NCI-H526 treated with DMSO at 0.1 percent for 48 hours (cell line): ENCODE measurements at places on chromosomes 16 and 17.

- no peak for DNase-seq
These were observed 335.2 kb downstream of the SEC14L1 start for GRCh38 chr17:77476006-77476405.

- no peak for DNase-seq
These were observed 2.6 kb upstream of the IL17C start for GRCh38 chr16:88635671-88636319.

- DNase-seq: no peak
These were observed 29.6 kb upstream of the MRC2 start for GRCh38 chr17:62597920-62598319.

- no peak for DNase-seq
These were observed 19.6 kb downstream of the MED13 start for GRCh38 chr17:62045517-62045916.

DNA sequence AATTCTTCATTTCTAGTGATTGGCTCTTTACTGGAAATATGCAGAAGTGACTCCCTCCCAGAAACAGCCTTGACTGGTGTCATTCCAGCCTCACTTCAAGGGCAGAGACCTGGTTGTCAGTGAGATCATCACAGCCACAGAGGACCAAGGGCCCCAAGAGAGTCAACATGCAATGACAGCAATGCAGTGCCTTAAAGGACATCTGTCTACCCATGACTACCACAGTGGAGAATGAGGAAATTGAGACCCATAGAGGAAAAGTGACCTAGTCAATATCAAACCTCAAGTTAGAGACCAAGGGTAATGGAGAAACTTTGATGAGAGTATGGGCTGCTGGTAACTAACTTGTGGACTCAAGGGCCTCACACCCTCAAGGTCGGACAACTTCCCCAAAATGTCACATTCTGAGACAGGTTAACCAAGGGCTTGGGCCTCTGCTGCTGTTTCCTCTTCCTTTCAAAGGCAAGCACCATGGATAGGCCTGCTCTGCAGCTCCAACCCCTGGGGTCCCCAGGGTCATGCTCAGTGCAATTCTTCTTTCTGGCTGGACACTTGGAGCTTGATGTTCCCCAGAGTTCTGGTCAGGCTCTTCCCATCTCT is 11.3 kb downstream of the NOG start:
- no peak for DNase-seq

DNA sequence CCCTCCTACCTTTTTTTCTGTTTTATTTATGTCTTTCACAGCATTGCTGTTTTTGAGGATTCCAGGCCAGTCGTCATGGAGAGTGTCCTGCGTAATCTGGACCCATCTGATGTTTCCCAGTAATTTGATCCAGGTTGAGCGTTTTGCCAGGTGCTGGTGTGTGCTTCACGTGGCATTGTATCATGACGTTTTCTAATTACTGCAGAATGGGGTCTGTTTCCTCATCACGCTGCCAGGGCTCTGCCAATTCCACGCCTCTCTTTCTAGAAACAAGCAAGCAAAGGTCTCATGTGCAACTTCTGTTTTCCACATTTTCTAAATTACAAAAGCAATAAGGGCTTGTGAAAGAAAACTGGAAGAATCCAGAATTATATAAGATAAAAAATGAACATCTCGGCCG is 28.3 kb upstream of the BHLHA9 start:
- no peak for DNase-seq

DNA sequence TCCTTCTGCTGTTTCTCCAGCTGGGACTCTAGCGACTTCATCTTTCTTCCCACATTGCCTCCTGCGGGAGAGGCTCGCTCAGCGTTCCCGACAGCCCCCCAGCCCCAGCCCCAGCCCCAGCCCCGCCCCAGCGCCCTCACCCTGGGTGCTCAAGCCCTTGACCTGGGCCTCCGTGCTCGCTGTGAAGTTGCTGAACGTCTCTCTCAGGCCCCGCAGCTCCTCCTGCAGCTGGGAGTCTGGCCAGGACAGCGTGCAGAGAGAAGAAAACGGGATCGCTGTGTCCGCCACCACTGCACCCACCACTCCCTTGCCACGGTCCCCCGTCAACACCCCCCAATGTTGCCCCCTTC is 2.4 kb downstream of the ASGR1 start:
- no peak for DNase-seq

- DNase-seq: no peak
These were observed 34.2 kb upstream of the HS3ST3A1 start for GRCh38 chr17:13635951-13636350.

DNA sequence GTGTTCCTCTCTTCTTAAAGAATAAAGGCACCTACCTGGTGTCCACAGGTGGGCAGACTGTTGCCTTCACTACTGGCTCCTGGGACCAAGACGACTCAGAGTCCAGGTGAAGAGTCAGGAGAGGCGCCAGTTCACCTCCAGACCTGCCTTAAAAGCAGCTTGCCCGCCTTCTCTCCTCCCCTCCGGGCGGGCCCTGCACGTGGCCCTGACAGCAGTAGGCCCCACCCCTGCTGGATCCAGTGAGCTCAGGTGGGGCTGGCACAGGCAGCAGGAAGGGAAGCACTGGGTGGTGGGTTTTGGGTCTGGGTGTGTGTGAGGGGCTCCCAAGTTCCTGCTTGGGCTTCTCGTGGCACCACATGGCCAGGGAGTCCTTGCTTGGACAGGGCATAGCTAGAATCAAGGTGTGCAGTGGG is at the start of gene TNS4:
Gene TNS4, minus strand, starts transcription at position 125 of the 413 bp plus-strand sequence. CDS start 5,198 bp downstream, outside the sequence.
- DNase-seq: no peak

- DNase-seq: peak; percentile 2
These were observed 11.1 kb downstream of the PIMREG start for GRCh38 chr17:6455321-6455705.

- DNase-seq: no peak
These were observed 131.0 kb downstream of the C16orf78 start for GRCh38 chr16:49504626-49505025.

- DNase-seq: no peak
These were observed 82.3 kb upstream of the CBX4 start for GRCh38 chr17:79921411-79922115.

- DNase-seq: no peak
These were observed 8.9 kb upstream of the NDEL1 start for GRCh38 chr17:8426802-8427201.

- no peak for DNase-seq
These were observed 73.3 kb downstream of the AKAP1 start for GRCh38 chr17:57158325-57158724.

DNA sequence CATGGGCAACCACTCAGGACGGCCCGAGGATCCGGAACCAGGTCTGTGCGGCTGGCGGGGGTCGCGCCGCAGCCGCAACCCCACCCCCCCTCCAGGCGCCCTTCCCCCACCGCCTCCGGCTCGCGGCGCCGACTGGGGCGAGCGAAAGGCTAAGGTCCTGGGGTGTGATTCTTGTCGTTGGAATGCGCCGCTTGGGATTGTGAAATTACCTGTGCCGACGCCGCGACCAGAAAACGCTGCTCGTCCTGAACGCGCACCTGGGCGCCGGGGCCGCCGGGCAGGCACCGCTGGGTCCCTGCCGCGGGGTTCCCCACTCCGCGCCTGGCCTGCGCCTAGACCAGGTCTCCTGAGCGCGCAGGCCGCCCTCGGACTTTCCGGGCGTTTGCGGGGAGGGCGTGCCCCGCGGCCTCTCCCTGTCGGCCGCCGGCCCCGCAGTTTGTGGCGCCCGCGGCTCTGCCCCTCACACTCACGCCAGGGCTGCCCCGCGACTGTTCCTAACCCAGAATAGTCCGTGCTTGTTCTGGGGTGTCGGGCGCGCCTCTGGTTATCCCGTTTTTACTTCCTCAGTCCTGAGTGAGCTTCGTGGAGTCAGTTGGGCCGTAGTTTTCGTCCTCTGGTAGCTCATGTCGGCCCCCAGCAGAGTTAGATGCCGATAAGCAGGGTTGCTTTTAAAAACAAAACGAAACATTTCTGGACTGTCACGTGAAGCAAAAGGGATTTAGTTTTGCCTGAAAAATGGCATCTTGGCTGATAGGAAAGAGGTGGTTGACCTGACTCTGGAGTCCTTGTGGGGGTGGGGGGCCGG is 147.2 kb downstream of the SPECC1 start:
- DNase-seq: no peak

GRCh38 chr16:55703003-55704001 is 47.5 kb downstream of the SLC6A2 start:
- DNase-seq: no peak

DNA sequence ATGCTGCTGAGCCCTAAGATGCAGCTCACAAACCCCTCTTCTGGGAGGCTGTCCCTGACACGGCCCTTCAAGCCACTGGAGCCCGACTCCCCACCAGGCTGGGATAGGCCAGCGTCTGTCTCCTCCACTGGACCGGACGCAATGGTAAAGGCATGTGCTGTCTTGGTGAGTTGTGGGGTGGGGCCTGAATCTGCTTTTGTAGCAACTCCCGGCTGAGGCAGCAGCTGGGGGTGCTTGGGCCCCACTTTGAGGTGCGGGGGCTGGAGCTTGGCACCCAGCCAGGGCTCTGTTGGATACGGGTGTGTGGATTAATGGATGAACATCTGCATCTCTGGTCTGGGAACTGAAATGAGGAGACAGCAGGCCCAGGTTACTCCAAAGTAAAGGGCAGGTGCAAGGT is 3.5 kb upstream of the NLRC3 start:
- no peak for DNase-seq

GRCh38 chr16:56300891-56301850 is 109.9 kb downstream of the GNAO1 start:
- DNase-seq: no peak

- no peak for DNase-seq
These were observed 54.7 kb upstream of the PVALEF start for GRCh38 chr17:81110488-81111040.

DNA sequence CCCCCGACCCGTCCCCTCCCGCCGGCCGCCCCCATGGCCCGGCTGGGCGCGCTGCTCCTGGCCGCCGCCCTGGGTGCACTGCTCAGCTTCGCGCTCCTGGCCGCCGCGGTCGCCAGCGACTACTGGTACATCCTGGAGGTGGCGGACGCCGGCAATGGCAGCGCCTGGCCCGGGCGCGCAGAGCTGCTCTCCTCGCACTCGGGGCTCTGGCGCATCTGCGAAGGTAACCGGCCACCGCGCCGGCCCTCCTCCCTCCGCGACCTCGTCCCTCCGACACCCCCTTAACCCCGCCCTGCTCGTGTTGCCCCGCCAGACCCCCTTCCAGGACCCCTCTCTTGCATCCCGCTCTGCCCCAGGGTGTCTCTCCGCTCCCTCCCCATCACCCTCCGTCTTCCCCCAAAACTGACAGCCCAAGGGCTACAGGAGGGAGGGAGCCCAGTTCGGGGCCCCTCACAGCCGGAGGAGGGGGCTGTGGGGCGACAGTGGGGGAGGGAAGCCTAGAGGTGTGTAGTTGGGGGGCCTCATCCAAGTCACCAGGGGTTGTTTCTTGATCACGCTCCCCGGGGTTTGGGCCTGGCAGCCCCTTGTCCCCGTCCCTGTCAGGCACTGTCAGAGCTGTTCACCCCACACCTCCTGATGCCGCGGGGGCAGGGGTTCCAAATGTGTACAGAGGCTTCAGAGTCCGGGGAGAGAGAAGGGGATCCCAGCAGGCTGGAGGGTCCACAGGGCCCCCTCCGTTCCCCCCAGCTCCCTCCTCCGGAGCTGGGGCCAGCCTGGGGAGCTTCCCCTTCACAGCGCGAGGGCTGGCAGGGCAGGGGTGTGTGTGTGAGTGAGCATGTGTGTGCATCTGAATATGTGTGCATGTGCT is 794 bp downstream of the TMEM235 start:
- no peak for DNase-seq

DNA sequence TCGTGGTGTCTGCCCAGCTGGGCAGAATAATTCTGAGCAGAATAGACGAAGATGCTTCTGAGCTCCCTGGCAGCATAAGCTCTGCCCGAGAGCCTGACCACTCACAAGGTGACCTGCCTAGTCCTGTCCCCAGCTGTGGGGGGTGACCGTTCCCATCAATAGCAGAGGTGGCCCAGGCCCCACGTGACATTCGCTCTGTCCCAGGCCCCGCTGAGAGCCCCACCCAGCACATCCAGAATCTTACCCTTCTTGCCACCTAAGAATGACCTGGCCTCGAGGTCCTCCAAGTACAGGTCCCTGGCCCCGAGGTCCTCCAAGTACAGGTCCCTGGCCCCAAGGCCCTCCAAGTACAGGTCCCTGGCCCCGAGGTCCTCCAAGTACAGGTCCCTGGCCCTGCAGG is 695 bp upstream of the TMEM204 start:
- DNase-seq: no peak

DNA sequence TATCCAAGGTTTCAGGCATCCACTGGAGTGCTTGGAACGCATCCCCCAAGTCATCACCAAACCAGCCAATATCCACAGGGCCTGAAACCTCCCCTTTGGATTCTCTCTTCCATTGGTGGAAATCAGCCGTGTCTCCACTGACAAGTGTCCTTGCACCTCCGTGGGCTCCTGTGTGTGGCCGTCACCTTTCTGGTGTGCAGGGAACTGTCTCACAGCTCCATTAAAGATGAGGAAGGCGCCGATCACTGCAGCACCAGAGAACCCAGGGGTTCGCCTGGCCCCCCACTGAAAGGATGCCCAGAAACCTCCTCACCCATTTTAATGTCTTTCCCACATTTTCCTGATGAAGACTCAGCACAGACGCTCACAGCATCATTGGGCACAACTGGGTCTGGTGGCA is 17.8 kb upstream of the METRNL start:
- DNase-seq: no peak

DNA sequence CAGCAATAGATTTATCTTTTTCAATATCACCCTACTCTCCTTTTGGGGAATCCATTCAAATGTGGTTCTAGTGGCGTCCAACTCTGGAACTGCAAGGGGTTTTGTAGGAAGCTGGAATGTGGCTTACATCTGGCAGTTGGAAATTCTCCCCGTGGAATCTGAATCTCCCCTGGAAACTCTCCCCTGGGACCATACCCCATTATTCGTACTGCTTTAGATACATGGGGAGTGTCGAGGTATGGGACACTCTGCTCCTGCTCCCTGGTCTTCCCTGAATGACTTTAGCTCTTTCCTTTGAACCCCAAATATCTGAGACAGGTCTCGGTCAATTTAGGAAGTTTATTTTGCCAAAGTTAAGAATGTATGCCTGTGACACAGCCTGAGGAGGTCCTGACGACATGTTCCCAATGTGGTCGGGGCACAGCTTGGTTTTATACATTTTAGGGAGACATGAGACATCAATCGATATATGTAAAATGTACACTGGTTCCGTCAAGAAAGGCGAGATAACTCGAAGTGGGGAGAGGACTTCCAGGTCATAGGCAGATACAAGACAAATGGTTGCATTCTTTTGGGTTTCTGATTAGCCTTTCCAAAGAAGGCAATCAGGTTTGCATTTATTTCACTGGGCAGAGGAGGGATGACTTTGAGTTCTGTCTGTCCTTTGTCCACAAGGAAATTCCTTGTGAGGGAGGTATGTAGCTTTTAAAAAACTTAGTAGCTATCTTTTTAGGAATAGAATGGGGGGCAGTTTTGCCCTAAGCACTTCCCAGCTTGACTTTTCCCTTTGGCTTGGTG is 89.1 kb upstream of the CORO6 start:
- no peak for DNase-seq

DNA sequence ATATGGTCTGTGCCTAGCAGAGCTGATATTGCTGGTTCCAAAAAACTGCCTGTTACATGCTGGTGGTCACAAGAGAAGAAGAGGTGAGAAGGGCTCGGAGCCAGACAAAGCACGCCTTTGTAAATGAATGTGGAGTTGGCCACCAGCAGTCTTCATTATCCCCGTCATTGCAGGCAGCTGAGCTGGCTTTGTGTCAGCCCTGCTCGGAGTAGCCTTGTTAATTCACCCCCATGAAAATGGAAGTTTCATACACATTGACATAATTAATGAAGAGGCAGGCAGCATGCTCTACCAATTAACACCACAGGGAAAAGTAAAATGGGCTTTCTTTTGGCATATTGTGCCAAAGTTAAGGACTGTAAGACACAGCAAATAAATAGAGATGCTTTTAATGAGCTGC is 113.7 kb upstream of the RBFOX1 start:
- no peak for DNase-seq

GRCh38 chr16:14131774-14132695 is 60.9 kb downstream of the MRTFB start:
- no peak for DNase-seq
